ENCODE measurements at places on chromosomes 3 and 15.

DNA sequence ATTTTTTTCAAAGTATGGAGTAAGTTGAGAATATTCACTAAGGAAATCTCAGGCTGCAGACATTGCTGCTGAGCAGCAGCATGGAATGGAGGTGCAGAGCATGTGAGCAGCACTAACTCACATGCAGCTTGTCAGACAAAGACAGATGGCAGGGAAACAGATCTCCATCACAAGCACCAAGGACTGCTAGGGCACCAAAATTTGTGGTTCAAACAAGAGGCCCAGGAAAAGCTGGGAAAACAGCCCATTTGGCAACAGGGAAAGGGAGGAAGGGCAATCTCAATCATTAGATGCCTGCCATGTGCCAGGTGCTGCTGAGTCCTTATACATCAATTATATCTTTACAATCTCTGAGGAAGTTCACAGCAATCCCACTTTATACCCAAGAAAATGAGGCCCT is 47.2 kb upstream of the EIF1B start:
- no peak for DNase-seq

DNA sequence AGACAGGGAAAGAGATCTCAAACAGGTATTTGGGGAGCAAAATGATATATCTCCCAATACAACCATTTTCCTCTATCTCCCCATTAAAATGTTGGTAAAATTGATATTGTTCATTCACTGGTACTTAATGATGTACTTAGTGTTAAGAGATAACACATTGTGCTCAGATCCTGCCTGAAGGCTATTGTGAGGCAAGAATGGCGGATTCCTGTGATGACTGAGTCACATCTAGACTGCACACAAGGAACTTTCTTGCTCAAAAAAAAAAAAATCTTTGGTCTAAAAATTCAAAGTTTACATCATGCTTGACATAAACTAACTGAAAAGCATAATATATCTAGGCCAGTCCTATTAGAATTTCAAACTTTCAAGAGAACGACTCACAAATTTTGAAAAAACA is 171.1 kb upstream of the TTC14 start:
- DNase-seq = peak; percentile 43

GRCh38 chr15:90124507-90124906 is 22.2 kb upstream of the IDH2 start:
- no peak for DNase-seq

GRCh38 chr3:197231321-197231720 is 67.1 kb downstream of the DLG1 start:
- no peak for DNase-seq

DNA sequence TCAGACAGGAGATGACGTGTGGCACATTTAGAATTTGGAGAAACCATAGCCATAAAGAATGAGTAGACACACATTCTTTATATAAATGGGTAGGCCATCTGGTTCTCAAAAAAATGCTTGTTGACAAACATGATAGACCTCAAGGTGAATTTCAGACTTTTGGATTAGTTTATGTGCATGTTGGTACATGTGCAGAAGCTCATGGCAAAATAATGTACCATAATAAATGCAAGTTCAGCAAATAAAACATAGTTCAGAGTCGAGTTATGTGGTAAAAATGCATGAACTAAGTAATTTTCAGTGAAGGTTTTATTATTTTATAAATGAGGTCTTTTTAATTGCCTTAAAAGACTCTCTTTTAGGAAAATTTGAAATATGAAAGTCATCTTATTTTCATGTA is 24.6 kb downstream of the EEFSEC start:
- DNase-seq = no peak
